Cardiac fibroblast (primary cell): ENCODE measurements at places on chromosomes 12 and 14.

DNA sequence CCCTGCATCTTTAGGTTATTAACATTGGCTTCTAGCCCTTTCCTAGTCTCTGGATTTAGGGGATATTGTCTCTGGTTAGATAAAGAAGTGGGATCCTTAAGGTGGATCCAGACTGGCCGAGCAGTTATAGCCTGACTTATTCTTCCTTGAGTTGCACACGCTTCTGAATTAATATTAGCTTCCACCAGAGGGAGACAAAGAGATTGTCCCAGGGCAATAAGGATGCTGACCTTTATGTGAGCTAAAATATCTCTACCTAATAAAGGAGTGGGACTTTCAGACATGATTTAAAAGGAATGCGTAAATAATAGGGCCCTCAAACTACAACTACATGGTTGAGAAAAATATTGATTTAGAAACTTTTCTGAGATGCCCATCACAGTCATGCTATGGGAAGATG is 139.7 kb downstream of the SLCO1B3 start:
- DNase-seq: peak; percentile 16

DNA sequence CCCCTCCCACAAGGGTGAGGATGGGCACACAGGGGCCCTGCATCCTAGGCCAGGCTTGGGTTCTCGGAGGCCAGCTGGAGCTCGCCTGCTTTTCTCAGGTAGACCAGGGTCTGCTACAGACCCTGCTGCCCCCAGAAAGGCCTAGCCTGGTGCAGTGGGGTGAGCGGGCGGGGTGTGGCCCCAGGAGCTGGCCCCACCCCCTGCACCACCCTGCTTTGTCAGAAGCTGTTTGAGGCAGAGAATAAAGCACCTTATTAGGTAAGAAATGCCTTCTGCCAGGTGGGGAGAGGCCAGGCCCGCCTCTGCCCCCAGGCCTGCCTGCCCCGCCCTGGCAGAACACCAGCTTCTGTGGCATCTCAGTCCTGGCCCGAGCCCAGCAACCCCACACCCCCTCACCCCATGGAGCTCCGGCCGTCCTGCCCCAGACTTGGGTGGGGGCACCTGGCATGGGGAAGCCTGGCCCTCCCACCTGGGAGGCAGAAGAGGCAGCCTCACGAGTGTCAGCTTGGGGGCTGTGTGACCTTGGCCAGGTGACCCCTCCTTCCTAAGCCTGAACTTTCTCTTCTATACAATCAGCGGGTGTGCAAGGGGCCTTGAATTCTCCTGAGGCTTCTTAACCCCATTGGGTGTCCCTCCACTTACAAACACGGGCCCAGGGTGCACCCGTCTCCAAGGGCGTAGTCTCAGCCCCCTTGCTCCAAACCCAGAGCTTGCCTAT is 43.2 kb downstream of the KRT80 start:
- peak; percentile 24 for DNase-seq

DNA sequence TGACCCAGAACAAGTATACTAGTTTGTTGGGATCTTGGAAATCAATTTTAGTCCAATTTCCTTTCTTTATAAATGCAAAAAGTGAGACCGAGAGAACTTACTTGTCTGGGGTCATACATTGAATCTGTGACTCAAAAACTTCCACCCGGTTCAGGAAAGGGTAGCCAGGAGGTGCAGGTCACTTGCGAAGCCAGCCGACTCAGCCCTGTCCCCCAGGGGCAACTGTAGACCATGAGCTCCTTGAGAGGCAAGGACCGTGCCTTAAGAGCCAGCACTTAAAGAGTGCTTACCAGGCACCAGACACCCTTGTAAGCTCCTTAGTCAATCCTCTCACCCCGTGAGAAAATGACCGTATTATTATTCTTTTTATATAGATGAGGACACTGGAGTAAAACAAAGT is 505 bp upstream of the BCDIN3D start:
- no peak for DNase-seq

DNA sequence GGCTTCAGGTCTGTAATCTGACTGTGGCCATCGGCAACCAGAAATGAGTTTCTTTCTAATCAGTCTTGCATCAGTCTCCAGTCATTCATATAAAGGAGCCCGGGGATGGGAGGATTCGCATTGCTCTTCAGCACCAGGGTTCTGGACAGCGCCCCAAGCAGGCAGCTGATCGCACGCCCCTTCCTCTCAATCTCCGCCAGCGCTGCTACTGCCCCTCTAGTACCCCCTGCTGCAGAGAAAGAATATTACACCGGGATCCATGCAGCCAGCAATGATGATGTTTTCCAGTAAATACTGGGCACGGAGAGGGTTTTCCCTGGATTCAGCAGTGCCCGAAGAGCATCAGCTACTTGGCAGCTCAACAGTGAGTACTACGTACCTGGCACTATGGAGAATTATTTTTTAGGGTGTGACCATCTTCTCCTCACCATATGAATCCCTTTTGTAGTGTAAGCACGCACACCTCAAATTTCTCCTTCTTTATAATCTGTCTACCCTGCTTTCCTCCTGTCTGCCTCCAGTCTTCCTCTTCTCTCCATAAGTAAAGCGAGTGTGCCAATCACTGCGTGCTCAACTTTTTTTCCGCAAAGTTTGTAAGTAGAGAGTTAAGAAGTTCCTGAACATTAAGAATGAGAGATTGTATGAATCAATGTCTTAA is at the start of gene TPH2:
Gene TPH2, plus strand, starts transcription at position 118 of the 658 bp plus-strand sequence. Its CDS starts 142 bp downstream, at position 260.
- DNase-seq: peak; percentile 54

- no peak for DNase-seq
Observed at GRCh38 chr12:113664224-113664681, 192.6 kb upstream of the LHX5 start.

DNA sequence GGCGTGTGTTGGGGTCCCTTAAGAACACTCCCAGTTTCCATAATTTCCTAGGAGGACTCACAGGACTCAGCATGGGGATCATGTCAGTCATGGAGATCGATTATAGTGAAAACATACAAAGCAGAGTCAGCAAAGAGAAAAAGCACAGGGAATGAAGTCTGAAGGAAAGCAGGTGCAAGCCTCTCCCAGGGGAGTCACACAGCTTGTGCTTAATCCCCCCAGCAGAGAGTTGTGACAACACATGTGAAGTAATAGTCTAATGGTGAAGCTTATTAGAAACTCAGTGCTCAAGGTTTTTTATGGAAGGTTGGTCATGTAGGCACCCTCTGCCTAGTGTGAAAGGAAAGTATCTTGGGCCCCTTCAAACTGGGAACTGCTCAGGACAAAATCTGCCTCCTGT is 149.0 kb upstream of the SEL1L start:
- DNase-seq: no peak

- DNase-seq: no peak
Observed at GRCh38 chr12:113237748-113238147, 16.5 kb downstream of the TPCN1 start.

GRCh38 chr14:100851586-100851916 is 25.6 kb downstream of the MEG3 start:
- DNase-seq: no peak

- peak; percentile 99 for DNase-seq
Observed at GRCh38 chr12:114684098-114684869, at the start of gene TBX3. Gene TBX3, minus strand, starts transcription at chr12:114684175. Its CDS starts 975 bp downstream, at chr12:114683200.

DNA sequence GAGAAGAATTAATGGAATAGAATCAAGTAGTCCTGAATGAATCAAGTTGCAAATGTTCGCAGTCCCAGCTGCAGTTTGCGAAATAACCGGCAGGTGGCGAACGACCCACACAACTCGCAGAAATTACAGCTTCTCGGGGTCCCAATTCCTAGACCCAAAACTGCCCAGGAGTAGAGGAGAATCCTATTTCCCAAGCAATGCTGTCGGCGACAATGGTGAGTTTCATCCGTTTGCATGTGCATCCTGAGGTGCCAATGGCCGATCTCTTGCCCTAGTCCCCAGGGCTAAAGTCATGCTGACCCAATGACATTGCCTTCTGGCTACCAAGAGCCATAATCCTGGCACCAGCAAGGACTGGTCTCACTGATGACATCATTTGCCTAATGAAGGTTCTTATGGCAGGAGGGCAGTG is 8.5 kb upstream of the ASCL1 start:
- DNase-seq: peak; percentile 53

GRCh38 chr12:44031472-44032185 is 195.7 kb downstream of the TMEM117 start:
- no peak for DNase-seq

DNA sequence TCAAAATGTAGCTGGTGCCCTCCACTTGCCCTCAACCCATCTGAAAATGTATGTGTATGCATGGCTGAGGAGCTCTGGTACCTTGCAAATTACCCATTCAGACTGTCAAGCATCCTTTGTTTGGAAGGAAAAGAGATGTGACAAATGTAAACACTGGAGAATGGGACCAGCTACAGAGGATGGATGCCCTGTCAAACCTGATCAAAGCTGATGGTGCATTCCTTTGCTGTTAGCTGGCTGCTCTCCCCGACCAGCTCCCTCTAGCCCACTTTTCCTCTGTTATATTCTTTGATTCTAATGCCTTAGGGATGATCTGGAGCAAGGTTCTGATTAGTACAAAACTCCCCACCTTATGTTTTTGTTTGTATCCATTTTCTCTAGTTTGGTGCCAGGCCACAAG is 310.3 kb downstream of the C12orf75 start:
- DNase-seq: no peak

DNA sequence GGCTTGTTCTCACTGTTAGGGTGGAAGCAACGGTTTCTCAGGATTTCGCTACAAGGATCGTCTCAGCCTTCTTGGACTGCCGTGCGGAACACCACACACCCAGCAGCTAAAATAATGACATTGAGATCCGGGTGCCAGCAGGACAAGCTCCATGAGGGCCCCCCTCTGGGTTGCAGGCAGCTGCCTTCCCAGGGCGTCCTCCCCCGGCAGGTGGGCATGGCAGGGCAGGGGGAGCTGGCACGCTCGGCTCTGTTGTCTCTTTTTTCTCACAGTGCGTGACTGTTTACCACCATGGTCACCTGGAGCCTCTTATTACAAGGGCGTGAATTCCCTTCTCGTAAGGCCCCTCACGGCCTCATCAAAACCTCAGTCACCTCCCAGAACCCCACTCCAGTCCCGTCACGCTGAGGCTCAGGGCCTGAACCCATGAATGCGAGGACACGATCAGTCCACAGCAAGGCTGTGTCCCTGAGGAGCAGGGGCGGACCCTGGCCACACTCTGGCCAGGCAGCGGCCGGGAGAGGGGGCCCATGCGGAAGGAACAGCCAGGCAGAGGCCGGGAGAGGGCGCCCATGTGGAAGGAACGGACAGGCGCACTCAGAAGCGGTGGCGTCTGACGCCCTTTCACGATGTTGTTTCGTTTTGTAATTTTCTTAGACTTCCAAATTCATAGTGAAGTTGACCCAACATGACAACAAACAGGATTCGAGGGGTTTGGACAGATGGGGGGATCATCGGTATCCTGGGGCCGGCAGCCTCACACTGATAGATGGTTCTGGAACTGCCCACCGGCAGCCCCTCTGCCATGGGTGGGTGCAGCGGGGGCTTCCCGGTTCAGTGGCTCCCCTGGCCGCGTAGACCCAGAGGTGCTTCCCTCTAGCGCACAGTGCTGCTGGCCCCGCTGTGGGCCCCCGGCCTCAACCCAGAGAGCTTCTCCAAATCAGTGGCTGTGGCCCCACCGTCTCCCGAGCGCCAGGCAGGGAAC is 10.0 kb downstream of the LRCOL1 start:
- peak; percentile 75 for DNase-seq

- DNase-seq: no peak
Observed at GRCh38 chr12:19148860-19149259, 19.3 kb downstream of the PLEKHA5 start.

- DNase-seq: peak; percentile 27
Observed at GRCh38 chr12:80400571-80400991, 43.5 kb upstream of the PTPRQ start.

- DNase-seq: no peak
Observed at GRCh38 chr14:89719366-89720075, 235.0 kb downstream of the EFCAB11 start.

- DNase-seq: no peak
Observed at GRCh38 chr14:35235840-35236239, 56.3 kb upstream of the PSMA6 start.

- DNase-seq: no peak
Observed at GRCh38 chr14:68854421-68854820, 61.6 kb upstream of the ZFP36L1 start.

GRCh38 chr12:92619730-92620684 is 82.8 kb upstream of the PLEKHG7 start:
- DNase-seq: no peak

- DNase-seq: no peak
Observed at GRCh38 chr14:54048311-54048710, 91.7 kb upstream of the BMP4 start.

DNA sequence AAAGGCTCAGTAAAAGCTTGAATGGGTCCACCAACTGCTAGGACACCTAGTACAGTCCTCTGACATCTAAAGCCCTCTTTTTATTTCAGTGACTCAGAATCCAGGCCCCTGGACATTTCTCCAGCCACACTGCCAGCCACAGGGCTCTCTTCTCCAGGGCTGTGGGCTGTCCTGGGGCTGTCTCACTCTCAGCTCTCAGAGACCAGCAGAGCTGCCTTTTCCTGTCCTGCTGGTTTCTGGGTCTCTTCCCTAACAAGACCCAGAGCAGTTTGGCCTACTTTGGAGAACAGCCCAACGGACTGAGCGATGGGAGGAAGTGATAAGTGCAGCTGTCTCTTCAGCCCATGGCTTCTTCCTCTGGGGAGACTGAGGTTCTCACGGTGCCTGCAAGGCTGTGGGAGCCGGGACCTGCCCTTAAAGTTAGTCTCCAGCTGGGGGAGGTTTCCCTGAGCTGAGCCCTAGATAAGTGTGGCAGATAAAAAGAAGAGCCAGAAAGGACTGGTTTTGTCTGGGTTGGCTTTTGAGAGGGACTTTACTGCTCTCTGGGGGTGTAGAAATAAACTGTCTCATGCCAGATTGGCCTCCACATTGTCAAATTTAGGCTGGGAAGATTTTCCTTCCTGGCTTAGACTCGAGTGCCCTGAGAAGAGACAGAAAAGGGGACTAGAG is 979.8 kb downstream of the VRK1 start:
- no peak for DNase-seq

DNA sequence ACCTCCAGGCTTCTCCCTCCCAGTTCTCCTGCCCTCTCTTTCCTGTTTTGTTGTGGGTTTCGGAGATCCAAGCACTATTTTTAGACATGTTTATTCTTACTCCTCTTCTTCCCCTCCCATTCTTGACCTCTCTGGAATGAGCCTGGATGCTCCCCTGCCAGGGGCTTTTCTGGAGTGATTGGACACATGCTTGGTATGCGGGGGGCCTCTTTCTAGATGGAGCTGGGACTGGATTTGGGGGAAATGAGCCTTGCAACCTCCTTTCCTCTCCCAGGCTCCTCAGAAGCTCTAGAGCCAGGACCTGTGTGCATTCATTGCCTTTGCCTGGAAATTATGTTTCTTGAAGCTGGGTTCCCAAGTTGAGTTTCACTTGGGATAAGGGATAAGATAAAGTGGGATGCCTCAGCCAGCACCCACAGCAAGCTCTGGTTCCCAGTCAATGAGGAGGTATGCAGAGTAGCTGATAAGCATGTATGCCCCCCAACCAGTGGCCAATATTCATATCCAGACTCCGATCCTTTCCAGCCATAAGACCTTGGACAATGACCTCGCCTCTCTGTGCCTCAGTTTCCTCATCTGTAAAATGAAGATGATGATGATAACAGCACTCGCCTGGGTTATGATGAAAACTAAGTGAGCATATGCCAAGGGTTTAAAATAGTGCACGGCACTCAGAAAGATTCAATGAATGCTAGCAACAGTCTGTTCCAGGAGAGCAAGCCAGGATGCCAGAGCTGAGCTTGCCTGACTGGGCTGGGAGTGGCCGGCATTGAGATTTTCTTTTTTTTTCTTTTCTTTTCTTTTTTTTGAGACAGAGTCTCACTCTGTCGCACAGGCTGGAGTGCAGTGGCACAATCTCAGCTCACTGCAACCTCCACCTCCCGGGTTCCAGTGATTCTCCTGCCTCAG is 97.8 kb downstream of the SCARB1 start:
- DNase-seq: no peak
